ENCODE measurements at places on chromosomes 12 and 14. TPM values are rescaled to one million over a fixed set of nuclear protein-coding genes. Genes with fewer than 3 reads are reported as not detected.

Gene IAPP
- not detected for total RNA-seq

Gene KRT72
- not detected for total RNA-seq

- H3K27me3 ChIP-seq = no peaks in the 10 kb centered on the region
- no peak for DNase-seq
- no peak overlapping the region for H3K4me3 ChIP-seq
- H3K27ac ChIP-seq = no peak overlapping the region
- H3K4me1 ChIP-seq = peaks cover 10% of the 10 kb centered on the region
- H3K36me3 ChIP-seq = no peaks in the 10 kb centered on the region
Observed at GRCh38 chr12:45663455-45663854, 66.1 kb upstream of the ARID2 start.

DNA sequence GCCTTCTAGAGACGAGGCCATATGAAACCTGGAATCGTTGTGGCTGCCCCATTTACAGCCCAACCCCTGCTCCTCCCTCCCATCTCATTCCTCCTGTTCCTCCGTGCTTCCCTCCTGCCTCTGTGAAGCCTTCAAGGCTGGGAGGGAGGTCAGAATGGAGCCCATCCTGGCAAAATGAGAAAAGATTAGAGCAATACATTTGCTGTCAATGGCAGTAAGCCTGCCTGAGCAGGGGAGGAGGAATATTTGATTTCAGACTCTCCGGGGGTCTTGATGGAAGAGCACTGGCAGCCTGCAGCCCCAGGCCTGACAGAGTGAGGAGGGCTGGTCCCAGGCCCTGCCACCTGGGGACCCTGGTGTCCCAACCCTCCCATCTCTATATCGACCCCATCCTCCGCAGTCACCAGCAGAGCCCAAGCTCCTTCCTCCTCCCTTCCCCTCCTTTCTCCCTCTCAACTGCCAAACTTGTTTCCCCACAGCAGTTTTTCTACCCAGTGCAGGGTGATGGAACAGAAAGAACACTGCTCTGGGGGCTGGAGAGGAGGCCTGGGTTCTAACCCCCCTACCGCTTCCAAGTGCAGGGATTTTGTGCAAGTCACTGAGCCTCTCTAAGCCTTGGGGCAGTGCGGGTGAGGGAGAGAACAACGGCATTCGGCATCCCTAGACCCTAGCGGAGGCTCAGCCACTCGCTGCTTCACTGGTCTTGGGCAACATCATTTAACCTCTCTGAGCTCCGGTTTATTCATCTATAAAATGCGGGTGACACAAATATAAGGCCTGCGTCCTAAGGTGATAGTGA, 16.0 kb upstream of the RACGAP1 start:
- no peaks in the 10 kb centered on the region for H3K27me3 ChIP-seq
- H3K36me3 ChIP-seq = no peaks in the 10 kb centered on the region
- H3K4me3 ChIP-seq = no peak overlapping the region
- DNase-seq = no peak
- H3K27ac ChIP-seq = no peak overlapping the region
- H3K4me1 ChIP-seq = no peaks in the 10 kb centered on the region

GRCh38 chr12:118714500-118714899, 266.8 kb upstream of the SRRM4 start:
- no peaks in the 10 kb centered on the region for H3K36me3 ChIP-seq
- H3K4me3 ChIP-seq = no peak overlapping the region
- H3K27me3 ChIP-seq = no peaks in the 10 kb centered on the region
- no peak for DNase-seq
- no peaks in the 10 kb centered on the region for H3K4me1 ChIP-seq
- no peak overlapping the region for H3K27ac ChIP-seq

GRCh38 chr14:52619687-52620086, 67.1 kb downstream of the GPR137C start:
- H3K4me3 ChIP-seq = no peak overlapping the region
- H3K4me1 ChIP-seq = no peaks in the 10 kb centered on the region
- no peaks in the 10 kb centered on the region for H3K27me3 ChIP-seq
- no peak overlapping the region for H3K27ac ChIP-seq
- no peaks in the 10 kb centered on the region for H3K36me3 ChIP-seq
- no peak for DNase-seq

DNA sequence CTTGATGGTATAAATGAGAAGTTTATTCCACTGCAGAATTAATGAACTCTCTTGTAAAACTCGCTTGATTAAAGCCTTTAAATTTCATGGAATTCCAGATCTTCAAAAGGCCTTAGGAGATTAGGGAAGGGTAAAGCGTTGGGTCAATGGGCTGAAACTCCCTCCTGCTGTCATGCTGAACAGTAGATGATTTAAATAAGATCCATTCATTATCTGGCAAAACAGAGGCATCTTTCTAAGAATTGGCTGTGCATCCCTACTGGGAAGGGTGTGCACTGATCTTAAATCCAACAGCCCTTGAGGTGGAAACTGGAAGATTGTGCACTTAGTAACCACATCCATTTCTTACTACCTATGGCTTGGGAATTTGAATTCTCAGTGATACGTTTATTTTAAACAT, 56.0 kb downstream of the PLCZ1 start:
- H3K4me1 ChIP-seq = no peaks in the 10 kb centered on the region
- DNase-seq = no peak
- H3K27ac ChIP-seq = no peak overlapping the region
